ENCODE measurements at places on chromosomes 1 and 21.

DNA sequence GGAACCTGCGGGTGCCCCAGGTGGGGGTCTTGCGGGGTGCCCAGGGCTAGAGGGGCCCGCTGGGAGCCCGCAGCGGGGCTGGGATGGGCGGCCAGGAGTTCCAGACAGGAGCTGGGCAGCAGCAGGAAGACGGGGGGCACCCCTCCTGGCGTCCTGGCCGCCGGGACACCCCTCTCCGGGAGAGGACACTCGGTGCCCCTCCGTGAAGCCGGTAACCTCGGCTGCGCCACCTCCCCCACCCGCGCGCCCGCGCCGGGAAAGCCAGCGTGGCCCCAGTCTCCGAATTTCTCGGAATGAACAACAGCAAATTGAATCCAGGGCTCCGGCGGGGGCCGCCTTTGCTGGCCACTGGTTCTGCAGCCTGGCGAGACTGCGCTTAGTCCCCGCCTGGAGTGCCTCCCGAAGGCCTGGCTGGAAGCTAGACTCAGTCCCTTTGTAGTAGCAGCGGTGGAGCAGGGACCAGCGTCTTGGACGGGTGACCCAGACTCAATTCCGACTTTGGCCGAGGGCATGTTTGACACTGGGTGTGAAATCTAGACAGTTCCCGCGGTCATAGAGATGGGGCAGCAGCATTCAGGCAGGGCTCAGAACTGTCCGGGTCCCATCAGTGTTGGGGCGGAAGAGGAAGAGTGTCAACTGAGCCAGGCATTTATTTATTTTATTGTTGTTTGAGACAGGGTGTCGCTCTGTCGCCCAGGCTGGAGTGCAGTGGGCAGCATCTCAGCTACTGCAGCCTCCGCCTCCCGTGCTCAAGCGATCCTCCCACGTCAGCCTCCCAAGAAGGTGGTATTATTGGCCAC, 773 bp downstream of the IFNGR2 start:
- DNase-seq = no peak

- no peak for DNase-seq
Measured at GRCh38 chr1:229190057-229190575, 80.8 kb upstream of the RAB4A start.

GRCh38 chr1:35717911-35718476, 690 bp downstream of the C1orf216 start:
- DNase-seq = no peak

- DNase-seq = no peak
Measured at GRCh38 chr1:226309398-226310244, 657 bp upstream of the LIN9 start.

DNA sequence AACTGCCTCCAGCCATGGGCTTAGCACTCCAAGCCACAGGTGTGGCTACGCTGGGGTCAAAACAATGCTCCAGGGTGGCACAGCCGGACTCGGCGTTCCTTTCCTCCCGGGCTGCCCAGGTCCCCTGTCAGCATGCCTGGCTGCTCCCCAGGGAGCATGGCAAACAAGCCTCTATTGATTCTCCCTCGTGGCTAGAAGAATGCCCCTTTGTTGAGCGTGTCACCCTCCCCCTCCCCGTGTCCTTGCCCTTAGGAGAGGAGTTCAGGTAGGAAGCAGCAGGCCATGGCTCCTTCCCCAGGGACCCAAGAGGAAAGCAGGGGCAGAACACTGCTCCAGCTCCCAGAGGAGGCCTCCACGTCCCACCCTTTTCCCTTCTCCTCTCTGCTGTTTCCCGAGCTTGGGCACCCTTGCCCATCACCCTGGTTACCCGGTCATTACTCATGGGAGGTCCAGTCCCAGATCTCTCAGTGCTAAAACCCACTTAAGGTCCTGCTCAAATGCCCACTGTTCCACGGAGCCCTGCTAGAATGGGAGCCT, 57.4 kb upstream of the CITED4 start:
- DNase-seq = no peak

DNA sequence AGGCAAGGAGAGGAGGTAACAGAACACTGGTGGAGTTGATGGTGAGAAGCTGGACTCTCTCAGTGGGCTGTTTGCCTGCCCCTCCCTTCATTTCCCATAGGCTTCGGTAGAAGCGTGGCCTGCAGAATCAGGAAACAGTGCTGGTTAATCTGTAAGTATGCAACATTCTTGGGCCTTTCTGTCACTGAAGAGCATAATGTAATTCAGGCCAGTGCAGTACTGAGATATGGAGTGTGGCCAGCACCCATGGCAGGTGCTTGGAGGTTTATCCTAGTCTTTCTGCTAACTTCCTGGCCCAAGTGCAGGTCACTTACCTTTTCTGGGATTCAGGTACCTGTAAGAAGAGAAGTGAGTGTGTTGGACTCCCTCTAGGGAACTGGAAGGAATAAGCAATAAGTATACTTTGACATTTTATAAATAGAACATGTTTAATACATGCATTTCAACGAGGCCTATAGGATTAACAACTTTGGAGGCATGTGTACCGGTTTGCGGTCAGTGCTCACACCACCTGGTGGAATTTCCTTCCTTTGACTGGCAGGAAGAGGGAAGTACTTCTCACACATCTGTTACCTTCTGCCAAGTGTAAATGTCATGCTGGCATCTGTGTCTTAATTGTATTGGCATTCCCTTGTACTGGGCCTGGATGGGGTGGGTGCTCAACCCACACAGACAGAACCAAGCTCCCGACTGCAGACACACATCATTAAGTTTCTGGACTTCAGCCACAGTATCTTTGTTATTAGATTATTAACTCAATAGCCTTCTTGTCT, 105.5 kb downstream of the KIF26B start:
- DNase-seq = no peak
